ENCODE measurements at places on chromosomes 3 and 15.
A peak's percentile ranks its signal among the peaks of the same experiment; 100 is the strongest.

DNA sequence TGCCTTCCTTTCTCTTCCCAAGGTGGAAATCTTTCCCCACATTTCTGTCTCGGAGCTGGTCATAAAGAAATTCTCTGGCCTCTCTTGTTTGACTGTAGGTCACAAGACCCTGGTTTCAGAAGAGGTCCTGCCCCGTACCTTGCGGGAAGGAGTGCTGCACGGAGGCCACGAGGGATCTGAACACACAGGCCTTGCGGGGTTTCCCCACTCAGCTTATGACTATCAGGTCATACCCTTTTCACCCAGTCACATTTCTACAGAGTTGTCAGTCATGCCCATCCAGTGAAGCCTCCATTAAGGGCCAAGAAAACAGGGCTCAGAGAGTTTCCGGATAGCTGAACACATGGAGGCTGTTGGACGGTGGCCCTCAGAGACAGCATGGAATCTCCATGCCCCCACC lies 54.7 kb upstream of the ATP13A3 start:
- no peak for DNase-seq

GRCh38 chr3:107987036-107987939 lies 103.5 kb downstream of the CD47 start:
- no peak for DNase-seq

DNA sequence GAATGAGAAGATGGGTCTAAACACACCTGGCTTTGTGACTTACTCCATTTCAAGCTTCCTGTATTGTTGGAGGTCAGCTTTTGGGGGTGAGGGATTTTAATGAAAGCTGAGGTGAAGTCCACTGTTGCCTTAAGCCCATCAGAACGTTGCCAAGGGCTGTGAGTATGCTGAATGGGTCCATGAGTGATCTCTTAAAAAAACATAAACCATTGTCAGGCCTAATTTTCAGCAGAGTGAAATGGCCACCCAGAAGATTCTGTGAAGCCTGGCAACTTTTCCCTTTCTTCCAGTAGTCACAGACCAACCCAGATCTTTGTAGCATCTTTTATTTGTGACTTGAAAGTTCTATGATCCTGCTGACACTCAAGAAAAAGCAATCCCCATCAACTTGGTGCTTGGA lies 87.0 kb downstream of the SMAD3 start:
- no peak for DNase-seq

- DNase-seq: no peak
Observed at GRCh38 chr3:880371-880770, 212.5 kb upstream of the CNTN6 start.

- DNase-seq: peak; percentile 76
Observed at GRCh38 chr15:44414001-44414400, 13.4 kb upstream of the CTDSPL2 start.

DNA sequence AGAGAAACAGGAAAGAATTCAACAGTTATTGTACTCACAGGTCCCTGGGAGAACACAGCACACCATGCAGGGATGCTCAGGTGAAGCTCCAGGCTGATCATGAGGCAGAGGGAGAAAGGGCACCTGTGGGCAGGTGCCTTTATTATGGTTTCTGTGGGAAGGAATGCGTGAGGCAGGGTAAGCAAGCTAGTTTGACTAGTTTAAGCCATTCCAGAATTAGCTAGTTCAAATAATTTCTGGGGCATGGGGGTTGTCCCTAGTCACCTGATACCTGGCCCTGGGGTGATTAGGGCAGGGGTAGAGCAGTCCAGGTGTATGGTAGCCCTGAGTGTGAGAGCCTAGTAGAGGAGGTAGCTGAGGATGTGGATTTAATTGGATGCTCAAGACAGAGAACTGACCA lies 47.9 kb upstream of the DCLK3 start:
- DNase-seq: no peak

DNA sequence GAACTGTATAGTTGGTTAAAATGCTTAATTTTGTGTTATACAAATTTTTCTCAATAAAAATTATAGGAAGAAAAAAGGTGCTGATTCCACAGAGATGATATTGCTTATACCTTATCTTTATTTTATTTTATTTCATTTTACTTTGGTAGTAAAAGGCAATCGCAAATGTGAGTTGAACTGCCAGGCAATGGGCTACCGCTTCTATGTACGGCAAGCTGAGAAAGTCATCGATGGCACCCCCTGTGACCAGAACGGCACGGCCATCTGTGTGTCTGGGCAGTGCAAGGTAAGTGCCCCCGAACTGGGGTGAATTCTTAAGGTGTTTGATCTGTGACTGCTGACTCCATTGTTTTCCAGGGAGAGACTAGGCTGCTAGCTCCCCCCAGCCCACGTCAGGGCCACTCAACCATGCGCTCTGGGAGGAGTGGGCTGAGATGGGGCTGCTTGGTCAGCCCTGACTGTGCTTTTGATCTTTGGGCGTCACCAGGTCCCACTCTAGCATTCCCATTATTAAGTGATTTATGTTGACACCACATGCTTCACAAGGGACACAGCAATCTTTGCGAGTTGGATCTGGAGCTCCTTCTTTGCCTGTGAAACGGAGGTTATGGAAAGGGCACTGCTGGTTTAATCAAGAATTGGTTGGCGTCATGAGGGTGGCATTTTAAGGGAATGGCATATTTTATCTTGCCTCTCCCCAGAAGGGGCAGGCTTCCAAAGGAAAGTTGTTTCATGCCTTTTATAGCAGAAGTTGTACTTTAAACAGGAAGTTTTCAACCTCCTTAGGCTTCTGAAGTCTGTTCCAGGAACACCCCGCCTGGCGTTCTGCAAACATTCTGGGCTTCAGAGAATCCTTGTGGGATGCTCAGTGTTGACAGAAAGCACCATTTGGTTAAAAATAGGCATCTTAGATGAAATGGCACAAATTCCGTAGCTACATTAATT lies 296.5 kb downstream of the THSD4 start:
- no peak for DNase-seq

DNA sequence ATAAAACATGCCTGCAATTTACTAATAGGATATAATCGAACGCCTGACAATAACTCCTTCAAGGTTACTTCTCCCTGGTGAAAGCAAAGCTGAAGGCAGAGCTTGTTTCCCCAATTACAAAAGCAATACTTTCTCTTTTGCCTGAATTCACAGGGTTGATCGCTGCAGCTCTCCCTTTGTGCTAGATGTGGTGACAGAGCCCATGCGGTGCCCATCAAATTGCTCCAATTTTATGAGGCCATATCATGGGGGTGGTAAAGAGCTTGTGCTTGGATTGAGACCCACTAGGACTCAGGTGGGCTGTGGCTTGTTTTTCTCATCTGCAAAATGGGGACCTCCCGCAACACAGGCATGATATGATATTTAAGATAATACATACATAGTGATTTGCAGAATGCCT lies 143.4 kb downstream of the GREM1 start:
- no peak for DNase-seq

GRCh38 chr15:57235873-57236272 lies 140.4 kb upstream of the CGNL1 start:
- DNase-seq: no peak

DNA sequence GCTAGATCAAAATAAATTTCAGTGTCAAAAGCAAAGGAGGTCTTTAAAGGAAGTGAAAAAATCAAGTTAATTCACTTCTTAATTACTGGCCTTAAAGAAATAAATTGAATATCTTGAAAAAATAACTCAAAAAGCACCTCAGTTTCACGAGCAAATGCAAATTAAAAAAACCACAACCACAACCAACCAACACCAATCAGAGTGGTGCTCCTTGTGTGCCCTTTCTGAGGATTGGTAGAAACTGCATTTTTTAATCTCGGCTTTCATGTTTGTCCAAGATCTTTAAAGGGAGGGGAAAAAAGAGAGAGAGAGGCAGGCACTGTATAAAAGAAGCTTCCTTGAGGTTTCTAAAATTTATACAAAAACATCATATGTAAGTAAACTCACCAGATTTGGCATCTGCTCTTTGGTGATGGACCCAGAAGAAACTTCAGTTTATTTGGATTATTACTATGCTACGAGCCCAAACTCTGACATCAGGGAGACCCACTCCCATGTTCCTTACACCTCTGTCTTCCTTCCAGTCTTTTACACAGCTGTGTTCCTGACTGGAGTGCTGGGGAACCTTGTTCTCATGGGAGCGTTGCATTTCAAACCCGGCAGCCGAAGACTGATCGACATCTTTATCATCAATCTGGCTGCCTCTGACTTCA lies at the start of gene GPR15:
Gene GPR15, plus strand, starts transcription at position 357 of the 653 bp plus-strand sequence. Its CDS starts 56 bp downstream, at position 413.
- no peak for DNase-seq

DNA sequence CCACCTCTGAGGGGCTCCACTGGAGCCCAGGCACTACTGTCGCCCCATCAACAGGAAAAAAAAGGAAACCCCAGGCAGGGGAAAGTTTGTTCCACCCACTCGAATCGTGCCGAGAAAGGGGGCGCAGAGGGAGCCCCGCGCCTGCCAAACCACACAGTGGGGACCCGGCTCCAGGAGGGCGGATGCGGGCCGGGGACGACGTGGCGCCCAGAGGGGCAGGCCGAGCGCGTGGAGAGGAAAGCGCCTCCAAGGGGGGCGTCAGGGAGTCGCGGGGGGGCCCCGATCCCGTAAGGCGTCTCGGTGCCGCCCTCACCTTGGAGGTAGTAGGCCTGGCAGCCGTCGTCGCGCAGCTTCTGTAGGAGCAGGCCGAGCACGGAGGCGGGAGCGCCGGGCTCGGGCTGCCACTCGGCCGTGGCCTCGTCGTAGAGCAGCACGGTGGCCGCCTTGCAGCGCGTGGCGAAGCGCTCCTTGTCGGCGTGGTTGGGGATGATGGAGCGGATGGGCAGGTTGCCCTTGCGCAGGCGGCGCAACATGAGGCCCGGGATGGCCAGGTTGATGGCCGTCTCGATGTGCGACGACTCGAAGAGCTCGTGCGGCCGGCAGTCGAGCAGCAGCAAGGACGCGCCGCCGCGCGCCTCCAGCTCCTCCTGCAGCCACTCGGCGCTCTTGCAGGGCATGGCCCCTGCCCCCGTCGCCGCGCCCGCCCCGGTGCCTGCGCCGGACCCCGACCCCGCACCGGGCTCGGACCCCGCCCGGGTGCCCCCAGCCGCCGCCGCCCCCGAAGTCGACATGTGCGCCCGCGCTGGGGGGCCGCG lies 627 bp downstream of the DUSP7 start:
- DNase-seq: peak; percentile 51

GRCh38 chr15:40322531-40323238 lies 807 bp upstream of the INAFM2 start:
- DNase-seq: no peak

DNA sequence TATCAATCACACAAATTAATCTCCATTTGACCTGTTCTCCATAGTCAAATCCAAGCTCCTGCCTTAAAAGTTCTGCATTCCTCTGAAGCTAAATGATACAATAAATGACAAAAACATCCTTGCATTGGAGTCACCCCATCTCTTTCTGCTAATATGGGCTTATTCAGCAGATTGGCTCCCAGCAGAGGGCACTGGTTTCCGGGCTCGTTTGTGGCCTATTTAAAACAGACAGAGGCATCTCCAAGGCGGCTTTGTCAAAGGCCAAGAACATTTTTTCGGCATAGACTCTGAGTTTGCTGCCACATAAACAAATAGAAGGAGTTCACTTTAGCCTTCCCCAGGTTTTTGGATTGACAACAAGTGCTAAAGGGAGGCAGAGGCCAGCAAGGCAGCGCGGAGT lies 204.4 kb upstream of the RASGRP1 start:
- DNase-seq: no peak

- no peak for DNase-seq
Observed at GRCh38 chr3:58144478-58145325, 66.1 kb downstream of the DNASE1L3 start.

- no peak for DNase-seq
Observed at GRCh38 chr3:99579965-99580364, 58.4 kb upstream of the COL8A1 start.

- DNase-seq: no peak
Observed at GRCh38 chr3:155908605-155909004, 38.2 kb downstream of the GMPS start.

- no peak for DNase-seq
Observed at GRCh38 chr3:59133311-59133710, 83.5 kb upstream of the CFAP20DC start.

GRCh38 chr3:146803745-146804144 lies 198.6 kb upstream of the PLSCR5 start:
- no peak for DNase-seq

- no peak for DNase-seq
Observed at GRCh38 chr15:47551079-47551478, 166.2 kb upstream of the SEMA6D start.

DNA sequence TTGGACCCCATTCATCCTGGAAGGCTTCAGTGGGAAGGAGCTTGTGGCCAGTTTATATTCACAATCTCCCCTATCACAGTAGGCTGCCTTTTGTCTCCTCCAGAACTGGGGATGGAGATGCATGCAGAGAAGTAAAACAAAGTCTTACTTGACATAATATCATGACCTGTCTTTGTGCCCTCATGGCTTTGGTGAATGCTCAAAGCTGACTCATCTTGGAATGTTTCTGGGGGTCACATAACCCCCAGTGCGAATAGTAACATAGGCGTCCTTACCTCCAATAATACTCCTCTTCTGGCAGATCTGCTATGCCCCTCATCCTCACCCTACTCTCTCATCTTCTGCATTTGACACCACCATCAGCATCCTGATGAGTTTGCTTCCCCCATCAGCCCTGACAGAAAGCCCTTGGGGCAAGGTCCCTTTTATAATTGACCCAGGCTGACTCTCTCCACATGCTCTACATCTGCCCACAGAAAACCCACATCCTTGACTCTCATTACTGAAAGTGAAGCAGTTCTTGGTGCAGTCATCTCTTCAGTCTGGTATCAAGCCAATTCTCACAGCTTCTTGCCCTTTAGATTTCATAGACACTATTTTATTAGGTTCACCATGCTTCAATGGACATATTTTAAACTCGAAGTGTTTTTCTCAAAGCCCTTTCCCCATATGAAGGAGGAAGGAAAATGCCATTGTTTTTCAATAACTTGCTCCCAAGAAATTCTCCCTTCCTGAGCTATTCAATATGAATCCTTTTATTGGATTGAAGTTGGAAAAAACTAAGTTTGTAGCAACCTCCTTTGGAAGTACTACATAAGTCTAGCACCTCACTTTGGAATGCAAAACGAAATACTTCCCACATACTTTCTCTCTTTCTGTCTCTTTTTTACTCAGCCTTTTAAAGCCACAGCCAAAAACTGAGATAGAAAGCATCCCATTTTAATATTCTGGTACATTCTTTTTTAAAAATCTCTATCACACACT lies 36.6 kb downstream of the OSTN start:
- DNase-seq: peak; percentile 5

GRCh38 chr3:100954990-100955389 lies 38.2 kb downstream of the ABI3BP start:
- no peak for DNase-seq

Measured in activated CD4-positive, alpha-beta T cell treated with anti-CD3 and anti-CD28 coated beads, Interleukin-2, amount 50 U/mL, for 16 hours (primary cell).